ENCODE measurements at places on chromosomes 4 and X. TPM values are rescaled to one million over a fixed set of nuclear protein-coding genes. Genes with fewer than 3 reads are reported as not detected.
A peak's percentile ranks its signal among the peaks of the same experiment; 100 is the strongest.

Gene MAP7D2
- polyA plus RNA-seq = 0.37 TPM

- DNase-seq = no peak
Observed at GRCh38 chr4:75169427-75169826, 236.5 kb downstream of the PARM1 start.

GRCh38 chrX:71634366-71634765 lies 16.1 kb upstream of the CXCR3 start:
- DNase-seq = no peak

GRCh38 chrX:119516157-119516702 lies 48.0 kb downstream of the SLC25A5 start:
- peak; percentile 38 for DNase-seq

- DNase-seq = peak; percentile 62
Observed at GRCh38 chr4:139735381-139736273, 70.0 kb downstream of the MGST2 start.

- no peak for DNase-seq
Observed at GRCh38 chr4:24913119-24913485, 260 bp upstream of the CCDC149 start.

- DNase-seq = no peak
Observed at GRCh38 chrX:30589146-30589888, 11.8 kb upstream of the TASL start.

DNA sequence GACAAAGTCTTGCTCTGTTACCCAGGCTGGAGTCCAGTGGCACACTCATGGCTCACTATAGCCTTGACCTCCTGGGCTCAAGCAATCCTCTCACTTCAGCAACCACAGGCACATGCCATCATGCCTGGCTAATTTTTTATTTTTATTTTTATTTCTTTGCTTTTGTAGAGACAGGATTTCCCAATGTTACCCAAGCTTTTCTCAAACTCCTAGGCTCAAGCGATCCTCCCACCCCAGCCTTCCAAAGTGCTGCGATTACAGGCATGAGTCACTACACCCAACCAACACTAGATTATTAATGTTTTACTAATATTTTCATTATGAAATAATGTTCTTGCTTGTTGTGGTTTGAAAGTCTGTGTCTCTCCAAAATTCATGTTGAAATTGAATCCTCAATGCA lies 5.2 kb upstream of the ACTRT1 start:
- no peak for DNase-seq

- no peak for DNase-seq
Observed at GRCh38 chr4:23369331-23369730, 520.5 kb downstream of the PPARGC1A start.

Gene MRFAP1L1
- 109 TPM for polyA plus RNA-seq
